Stimulated activated CD4-positive, alpha-beta T cell treated with anti-CD3 and anti-CD28 coated beads, Interleukin-12 subunit alpha, Interleukin-12 subunit beta, amount 100 ng/mL, for 24 hours (primary cell): ENCODE measurements at places on chromosomes 3 and 15.

- no peak for DNase-seq
Measured at GRCh38 chr15:77474310-77474988, 53.8 kb downstream of the HMG20A start.

DNA sequence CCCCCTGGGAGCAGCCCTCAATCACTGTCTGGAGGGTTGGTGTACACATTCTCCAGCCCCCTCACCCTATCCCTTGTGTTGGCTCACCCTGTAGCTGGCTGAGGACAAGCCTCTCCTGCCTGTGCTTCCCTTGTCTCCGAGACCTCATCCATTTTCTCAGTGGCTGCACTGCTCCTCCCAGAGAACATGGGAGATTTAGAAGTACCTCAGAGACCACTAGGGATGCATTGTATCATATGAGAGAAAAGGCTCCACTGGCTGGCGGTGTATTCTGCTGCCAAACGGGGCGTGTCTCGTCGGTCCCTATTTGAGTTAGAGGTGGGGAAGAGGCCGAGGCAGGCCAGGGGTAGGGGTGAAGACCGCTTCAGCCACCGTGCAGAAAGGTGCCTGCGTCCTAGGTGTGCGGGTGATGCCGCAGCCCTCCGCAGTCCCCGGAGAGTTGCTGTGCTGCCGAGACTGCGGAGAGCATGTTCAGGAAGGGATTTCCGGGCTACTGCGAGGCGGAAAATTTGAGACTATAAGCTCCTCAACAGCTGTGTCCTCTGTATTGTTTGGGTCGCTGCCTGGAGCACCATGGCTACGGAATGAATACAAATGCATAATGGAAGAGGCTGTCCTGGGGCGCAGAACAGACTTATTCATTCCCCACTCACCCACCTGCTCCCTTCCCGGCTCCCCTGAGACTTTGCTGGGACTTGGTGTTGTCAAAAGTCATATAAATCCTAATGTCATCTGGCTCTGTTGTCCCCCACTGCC, 43.8 kb downstream of the SPSB4 start:
- no peak for DNase-seq

DNA sequence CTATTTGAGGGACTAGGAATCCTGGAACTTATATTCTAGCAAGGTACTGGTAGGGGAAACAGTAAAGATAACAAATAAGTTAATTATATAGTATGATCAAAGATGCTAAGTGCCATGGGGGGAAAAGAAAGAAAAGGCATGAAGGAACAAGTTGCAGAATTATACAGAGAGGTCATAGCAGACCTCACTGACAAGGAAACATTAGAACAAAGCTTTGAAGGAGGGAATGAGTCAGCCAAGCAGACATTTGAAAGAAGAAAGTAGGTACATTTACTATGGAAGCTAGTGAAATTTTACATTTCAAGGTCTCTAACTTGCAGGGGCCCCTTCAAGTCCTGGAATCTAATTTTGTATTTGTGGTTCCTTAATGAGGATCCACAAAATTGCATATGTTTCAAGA, 57.2 kb upstream of the TIPARP start:
- DNase-seq, result no peak

GRCh38 chr15:68387381-68388143, 44.4 kb downstream of the ITGA11 start:
- DNase-seq, result no peak

DNA sequence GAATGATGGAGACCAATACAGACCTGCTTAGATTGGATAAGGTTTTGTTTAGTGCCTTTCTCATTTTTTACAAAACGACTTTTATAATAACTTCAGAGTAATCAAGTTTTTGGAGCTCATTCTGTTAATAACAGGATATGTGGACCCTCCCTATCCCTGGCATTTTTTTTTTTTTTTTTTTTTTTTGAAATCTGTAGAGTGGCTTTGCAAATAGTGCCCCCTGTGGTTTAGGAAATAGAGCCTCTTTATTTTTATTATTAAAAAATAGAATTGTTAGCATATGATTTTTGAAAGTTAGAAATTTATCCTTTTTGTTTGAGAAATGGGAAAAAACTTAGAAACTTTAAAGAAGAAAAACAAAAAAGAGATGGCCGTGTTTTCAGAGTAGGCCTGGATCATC, 11.4 kb downstream of the SKIL start:
- no peak for DNase-seq

GRCh38 chr3:194255252-194256039, 95.7 kb downstream of the CPN2 start:
- peak; percentile 14 for DNase-seq

DNA sequence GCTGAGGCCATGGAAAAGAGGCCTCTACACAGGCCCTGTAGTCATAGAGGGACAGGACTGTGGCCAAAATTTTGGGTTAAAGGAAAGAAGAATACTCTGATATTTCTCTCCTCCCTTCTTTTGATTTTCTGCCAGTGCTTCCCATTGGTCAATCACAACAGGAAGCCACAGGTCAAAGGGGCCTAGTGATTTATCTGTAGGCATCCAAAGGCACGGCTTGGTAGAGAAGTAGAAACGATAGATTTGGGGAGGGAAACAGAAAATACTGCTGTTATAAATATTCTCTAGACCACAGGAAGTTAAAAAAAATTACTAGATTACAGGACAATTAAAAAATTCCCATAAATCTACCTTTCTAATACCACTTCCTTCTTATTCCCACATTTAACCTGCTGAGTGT, 1.7 kb upstream of the CCDC50 start:
- no peak for DNase-seq
